Dermis blood vessel endothelial cell (primary cell): ENCODE measurements at places on chromosomes 6 and 20. TPM values are rescaled to one million over a fixed set of nuclear protein-coding genes. Genes with fewer than 3 reads are reported as not detected.

DNA sequence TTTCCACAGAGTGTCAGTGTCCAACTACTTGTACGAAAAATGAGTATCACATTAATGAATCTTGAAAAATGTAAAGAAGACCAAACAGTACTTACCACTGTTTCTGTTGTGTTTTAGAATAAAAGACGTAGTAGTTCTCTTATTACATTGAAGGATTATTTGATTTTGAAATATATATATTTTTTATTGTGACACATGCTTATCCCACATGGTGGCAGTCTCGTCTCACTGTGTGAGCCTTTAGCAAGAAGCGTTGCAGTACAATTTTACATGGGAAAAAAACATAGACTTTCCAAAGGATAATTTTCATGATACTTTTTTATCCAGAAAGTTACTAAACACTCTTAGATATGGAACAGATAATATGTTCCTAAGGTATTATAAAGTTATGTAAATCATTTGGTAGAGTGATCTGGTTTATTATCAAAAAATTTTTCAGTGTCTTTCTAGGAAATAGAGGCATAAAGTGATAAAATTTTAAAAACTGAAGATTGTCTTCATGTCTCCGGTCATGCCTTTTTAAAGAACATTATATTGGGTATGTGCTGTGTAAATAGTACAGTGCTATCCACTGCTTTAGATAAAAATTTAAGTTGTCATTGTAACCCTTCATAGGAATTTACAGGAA lies 117.5 kb upstream of the SAMD5 start:
- DNase-seq, result peak; percentile 51

- DNase-seq, result no peak
Measured at GRCh38 chr6:109834131-109834530, 143.0 kb downstream of the FIG4 start.

- DNase-seq, result no peak
Measured at GRCh38 chr6:74768120-74768519, 437.7 kb downstream of the COL12A1 start.

DNA sequence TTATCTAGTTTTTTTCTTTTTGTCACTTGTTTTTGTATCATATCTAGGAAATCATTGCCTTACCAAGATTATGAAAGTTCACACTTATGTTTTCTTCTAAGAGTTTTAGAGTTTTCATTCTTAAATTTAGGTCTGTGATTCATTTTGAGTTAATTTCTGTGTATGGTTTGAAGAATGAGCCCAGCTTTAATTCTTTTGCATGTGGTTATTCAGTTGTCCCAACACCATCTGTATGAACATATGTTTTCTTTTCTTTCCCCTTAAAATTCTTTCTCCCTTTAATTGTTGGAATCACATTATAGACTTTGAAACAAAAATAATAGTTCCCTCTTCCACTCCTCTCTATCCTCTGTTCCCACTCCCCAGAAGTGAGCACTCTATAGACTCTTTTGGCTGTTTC lies 85.4 kb downstream of the SLX4IP start:
- DNase-seq, result no peak

DNA sequence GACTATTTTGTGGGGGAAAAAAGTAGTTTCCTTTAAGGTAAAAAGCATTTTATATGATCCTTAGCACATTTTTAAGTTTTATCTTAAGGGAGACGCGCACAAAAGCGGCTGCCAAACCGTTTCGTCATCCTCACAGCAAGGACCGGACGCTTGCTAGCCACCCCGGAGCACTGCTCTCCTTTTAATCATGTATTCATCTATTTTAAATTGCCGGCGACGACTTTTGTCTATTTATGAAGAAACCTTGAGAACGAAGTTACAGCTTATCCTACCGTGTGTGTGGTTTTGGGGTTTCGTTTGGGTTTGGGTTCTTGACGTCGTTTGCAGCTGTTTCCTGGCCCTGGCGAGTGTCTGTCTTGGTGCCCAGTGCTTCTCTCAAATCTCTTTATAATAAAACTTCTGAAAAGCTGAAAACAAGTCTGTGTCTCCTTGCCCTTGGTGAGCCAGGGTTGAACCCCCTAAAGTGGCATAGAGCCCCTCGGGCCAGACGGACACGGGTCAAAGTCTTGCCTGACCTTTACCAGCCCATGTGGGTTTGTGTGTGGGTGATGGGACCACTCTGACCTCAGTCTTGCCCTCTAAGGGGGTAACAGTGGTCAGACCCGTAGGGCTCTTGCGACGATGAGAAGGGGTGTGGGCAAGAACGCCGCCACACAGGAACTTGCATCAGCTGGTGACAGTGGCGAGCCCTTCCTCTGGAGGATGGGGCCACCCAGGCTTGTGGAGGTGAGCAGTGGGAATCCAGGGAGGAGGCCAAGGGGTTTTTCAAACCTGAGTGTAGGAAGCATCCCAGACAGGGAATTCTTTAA lies 117.6 kb downstream of the JPH2 start:
- no peak for DNase-seq

- DNase-seq, result no peak
Measured at GRCh38 chr6:167300902-167301777, 10.0 kb downstream of the UNC93A start.

DNA sequence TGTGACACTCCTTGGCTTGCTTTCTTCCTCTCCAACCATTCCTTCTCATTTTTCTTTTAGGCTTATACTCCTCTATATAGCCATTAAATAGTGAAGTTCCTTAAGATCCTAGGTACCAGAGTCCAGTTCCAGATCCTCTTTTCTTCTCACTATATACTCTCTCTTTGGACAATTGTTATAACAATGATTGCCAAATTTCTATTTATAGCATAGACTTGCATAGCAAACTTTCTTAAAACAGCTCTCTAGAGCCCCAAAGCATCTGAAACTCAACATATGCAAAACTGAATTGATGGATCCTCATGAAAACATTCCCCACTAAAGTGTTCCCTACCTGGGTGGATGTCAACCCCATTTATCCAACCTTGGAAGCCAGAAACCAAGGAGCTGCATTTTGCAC lies 13.4 kb downstream of the PHIP start:
- no peak for DNase-seq

DNA sequence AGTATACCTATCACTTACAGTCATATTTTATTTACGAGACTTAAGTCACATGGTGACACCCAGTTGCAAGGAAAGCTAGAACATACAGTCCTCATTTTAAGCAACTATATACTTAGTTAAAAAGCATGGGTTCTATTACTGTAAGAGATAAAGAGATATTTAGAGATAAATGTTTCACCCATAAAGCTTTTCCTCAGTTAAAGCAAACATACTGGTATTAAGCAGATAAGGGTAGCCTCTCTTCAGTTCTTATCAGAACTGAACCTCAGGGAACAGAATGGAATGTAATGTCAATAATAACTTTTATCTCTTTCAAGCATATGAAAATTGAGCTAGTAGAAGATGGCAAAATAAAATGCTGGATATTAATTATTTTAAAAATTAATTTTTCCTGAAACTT lies 9.9 kb upstream of the ASCC3 start:
- DNase-seq, result no peak

GRCh38 chr6:154731296-154732218 lies 1.7 kb upstream of the SCAF8 start:
- no peak for DNase-seq

DNA sequence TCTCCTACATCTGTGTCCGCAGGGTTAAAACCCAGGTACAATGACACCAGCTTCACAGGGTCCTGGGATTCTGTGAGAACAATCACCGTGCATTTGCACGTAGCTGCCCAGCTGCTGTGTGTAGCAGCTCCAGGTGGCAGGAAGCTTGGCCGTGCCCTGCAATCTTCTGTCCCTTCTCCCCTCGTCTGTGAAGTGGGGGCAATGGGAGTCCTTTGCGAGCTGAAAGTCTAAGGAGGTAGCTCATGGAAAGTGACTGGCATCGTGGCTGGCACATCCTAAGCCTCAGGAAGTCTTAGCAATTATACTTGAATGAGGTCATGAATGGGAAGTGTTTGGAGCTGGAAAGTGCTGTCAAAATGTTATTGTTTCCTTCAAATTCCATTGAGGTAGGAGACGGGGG lies 137.1 kb downstream of the SMOC2 start:
- no peak for DNase-seq

- DNase-seq, result peak; percentile 10
Measured at GRCh38 chr20:11726026-11726425, 191.7 kb upstream of the BTBD3 start.

DNA sequence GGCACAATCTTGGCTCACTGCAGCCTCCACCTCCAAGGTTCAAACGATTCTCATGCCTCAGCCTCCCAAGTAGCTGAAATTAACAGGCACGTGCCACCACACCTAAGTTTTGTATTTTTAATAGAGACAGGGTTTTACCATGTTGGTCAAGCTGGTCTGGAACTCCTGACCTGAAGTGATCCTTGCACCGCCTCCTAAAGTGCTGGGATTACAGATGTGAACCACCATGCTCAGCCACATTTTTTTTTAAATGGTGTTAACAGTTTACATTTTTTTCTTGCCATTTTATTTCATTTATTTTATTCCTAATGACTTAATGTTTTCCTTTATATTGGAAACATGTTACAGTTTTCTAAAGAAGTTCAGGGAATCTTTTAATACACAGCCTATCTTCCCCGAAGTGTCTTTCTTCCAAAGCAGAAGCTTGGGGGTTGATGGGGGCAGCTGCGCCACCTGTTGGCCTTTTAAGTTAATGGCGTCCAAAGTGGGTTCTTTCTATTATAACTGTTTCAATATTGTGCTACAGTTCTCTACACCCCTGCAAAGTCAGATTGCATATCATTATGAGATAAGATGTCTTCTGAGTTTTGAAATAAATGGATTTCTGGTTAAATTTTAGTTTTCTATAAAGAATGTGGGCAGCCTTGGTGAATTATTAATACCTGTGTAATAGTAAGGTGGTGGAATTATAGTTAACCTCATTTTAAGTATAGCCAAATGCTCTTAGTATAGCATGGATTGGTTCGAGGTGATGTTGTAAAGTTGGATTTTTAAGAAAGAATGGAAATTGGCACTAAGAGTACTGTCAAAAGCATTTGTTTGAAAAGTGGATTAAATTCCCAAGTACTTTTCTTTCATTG lies 42.0 kb upstream of the PLCG1 start:
- peak; percentile 82 for DNase-seq

GRCh38 chr20:1388741-1389483 lies 3.9 kb downstream of the FKBP1A start:
- no peak for DNase-seq

DNA sequence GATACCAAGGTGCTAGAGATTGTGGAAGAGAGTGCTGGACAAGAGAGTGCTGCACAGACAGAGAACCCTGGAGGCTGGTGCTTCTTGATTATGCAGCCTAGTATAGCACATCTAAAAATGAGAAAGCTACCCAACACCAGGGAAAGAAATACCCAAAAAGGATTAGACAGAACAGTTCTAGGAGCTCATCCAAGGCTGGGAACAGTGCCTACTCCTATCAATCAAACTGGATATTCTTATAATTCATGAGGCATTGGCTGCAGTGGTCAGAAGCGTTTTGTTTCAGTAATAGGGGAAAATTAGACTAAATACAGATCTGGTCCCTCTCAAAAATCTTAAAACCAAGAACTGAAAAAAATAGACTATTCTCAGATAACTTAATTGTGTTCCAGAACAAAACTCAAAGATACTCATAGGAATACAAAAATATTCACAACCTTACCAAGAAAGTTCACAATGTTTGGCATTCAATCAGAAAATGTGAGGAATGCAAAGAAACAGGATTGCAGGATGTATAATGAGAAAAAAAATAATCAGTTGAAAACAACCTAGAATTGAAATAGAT lies 222.9 kb downstream of the EPHA7 start:
- DNase-seq, result no peak

GRCh38 chr6:11772109-11772825 lies 6.3 kb downstream of the ADTRP start:
- DNase-seq, result peak; percentile 70

DNA sequence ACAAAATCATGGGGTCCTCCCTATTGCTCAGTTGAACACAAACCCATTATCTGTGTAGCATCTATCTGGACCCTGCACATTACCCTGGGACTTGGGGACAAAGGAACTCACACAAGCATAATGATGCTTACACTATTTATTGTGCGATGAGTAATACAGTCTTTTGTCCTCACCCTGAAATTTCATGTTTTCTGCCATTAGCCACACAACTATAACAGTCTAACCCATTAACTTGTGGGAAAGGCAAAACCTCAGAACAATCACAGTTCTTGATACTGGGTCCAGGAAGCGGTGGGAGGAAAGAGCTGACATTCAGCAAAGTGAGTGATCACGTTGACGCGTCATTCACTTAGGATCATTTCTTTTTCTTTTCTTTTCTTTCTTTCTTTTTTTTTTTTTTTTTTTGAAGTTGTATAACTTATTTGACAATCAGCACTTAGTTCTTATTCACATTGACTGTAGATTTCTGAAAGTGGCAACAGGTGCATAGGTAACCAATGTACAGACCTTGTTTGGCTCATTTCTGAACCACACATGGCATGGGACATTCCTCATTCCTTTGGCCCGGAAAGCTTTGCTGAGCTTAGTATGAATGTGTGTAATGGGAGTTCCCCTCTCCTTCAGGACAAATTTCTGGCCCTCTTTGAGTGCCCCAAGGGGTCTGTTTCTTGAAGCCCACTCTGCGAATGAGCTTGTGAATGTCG lies 94.8 kb upstream of the CNKSR3 start:
- peak; percentile 4 for DNase-seq

DNA sequence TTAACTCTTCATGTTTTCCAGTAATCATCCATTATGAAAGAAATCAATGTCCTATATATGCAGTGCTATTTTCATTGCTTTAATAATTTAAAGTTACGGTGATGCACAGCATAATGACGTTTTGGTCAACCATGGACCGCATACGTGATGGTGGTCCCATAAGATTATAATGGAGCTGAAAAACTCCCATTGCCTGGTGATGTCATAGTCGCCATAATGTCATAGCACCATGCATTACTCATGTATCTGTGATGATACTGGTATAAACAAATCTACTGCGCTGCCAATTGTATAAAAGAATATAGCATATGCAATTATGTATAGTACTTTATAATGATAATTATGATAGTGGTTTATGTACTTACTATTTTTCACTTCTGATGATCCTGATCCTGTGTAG lies 42.3 kb upstream of the ALDH8A1 start:
- no peak for DNase-seq

DNA sequence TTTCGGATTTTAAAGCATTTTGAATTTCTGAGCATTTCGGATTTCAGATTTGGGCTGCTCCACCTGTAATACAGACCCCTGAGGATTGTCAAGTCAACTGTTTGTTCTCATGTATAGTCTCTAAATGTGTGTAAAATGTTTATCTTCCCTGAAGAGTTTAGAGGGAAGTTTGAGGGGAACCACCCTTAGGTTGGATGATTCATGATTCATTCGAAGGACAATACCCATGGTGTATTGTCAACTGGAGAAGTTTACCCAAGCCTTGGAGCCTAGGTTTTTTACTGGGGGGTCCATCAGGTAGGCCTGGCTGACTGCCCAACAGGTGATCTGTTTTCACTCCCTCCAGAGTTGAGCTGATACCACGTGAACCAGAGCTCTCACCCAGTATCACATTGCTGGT lies 18.9 kb downstream of the GSTA4 start:
- no peak for DNase-seq

DNA sequence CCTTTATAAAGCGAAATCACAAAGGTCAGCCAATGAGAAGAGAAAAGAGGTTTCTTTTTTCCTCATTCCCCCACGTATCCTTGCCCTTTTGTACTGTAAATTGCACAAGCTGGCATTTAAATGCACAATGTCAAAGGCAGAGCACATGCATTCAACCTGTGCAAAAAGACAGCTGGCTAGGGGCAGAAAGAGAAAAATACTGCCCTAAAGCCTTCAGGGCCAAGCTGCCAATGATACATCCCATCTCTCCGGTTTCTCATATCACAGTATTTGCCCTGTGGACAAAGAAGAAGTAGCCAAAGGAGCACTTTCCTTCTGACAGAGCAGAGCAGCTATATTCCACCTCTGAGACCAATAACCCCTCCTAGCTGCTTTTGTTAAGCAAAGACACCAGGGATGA lies 219.2 kb downstream of the TRDN start:
- DNase-seq, result no peak

The UNC5CL gene
- 0.14 and 0.17 TPM in 2 replicates for total RNA-seq

The HLA-DRA gene
- total RNA-seq, result 0.09 TPM in 1 of 2 replicates, not detected in the other

The SLC25A27 gene
- total RNA-seq, result 1.9 and 6.3 TPM in 2 replicates
